ENCODE measurements at places on chromosomes 7 and 10. TPM values are rescaled to one million over a fixed set of nuclear protein-coding genes. Genes with fewer than 3 reads are reported as not detected.

DNA sequence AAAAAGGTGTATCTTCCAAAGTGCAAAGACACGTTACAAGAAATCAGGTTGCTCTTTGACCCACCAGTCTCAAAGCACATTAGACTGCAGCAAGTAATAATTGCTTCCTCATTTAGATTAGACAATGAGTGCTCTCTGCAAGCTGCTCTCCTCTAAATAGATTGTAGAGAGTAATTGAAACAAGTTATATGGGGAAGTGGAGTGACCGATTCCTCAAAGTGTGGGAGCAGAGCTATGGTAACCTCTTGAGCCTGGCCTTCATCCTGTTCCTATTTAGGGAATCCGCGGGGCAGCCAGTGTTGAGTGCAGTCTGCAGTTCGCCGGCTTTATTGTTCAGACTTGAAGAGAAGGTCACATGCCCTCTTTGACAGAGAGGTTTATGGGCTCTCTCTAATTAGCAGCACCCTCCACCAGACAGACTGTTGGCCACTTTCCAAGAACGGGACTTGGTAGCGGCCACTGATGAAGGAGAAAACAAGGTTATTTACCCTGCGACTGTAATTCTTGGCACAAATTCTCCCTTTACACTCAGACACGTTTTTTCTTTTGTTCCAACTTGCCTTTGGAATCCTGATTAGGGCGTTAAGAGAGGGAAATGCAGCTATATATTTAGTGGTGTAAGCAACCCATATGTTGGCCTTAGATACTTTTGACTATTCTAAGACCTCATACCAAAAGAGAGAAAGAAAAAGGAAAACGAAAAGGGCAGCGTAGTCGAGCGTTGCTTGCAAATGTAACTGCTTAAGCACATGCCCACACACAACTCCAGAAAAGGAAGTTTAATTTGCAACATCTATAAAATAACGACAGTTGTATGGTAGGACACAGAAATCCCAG lies 107.5 kb downstream of the REEP3 start:
- peak overlapping the region; percentile 85 for H3K4me3 ChIP-seq
- DNase-seq: peak; percentile 53
- peak overlapping the region; percentile 95 for H3K27ac ChIP-seq
- H3K27me3 ChIP-seq: no peaks in the 10 kb centered on the region

DNA sequence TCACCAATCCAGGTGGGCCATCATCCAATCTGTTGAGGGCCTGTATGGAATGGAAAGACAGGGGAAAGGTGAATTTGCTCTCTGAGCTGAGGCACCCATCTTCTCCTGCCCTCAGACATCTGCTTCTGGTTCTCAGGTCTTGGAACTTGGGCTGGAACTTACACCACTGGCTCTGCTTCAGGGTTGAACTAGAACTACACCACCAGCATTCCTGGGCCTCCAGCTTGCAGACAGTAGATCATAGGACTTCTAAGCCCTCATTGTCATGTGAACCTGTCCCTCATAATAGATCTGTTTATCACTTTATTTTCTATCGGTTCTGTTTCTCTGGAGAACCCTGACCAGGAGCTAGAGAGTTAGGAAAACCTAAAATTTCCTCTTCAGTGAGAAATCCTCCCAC lies 233.5 kb downstream of the CREB5 start:
- no peak overlapping the region for H3K27ac ChIP-seq
- H3K4me3 ChIP-seq: no peak overlapping the region
- H3K36me3 ChIP-seq: no peaks in the 10 kb centered on the region
- H3K27me3 ChIP-seq: no peaks in the 10 kb centered on the region
- H3K4me1 ChIP-seq: peaks cover 9% of the 10 kb centered on the region

GRCh38 chr10:123781956-123782500 lies 109.6 kb downstream of the CPXM2 start:
- no peak for DNase-seq
- no peaks in the 10 kb centered on the region for H3K36me3 ChIP-seq
- H3K4me1 ChIP-seq: peaks cover 14% of the 10 kb centered on the region

DNA sequence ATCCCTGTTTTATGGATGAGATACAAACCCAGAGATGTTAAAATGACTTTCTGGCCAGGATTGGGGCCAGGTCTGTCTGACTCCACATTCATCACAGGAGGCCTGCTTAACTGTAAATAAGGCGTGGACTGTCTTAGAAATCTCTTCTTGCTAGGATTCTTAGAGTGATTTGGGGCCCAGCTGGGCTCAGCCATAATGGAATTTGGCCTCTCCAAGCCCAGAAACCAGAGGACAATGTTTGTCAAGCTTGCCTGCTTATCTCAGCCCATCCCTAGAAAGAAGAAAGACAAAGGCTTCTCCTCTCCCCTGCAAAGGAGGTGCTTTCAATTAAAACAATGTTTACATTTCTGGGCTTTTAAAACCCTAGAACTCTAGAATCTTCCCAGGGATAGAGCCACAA lies 2.9 kb downstream of the HABP2 start:
- no peaks in the 10 kb centered on the region for H3K36me3 ChIP-seq
- no peak overlapping the region for H3K27ac ChIP-seq
- no peak for DNase-seq
- H3K4me1 ChIP-seq: peaks cover 2% of the 10 kb centered on the region

- H3K4me3 ChIP-seq: no peak overlapping the region
- no peaks in the 10 kb centered on the region for H3K27me3 ChIP-seq
- no peak overlapping the region for H3K27ac ChIP-seq
- DNase-seq: no peak
- no peaks in the 10 kb centered on the region for H3K4me1 ChIP-seq
Measured at GRCh38 chr7:684416-684815, 42.1 kb upstream of the DNAAF5 start.

GRCh38 chr7:20799566-20800366 lies 13.1 kb upstream of the SP8 start:
- peak overlapping the region; percentile 36 for H3K4me3 ChIP-seq
- no peak for DNase-seq
- H3K27me3 ChIP-seq: peaks cover 2% of the 10 kb centered on the region
- no peaks in the 10 kb centered on the region for H3K36me3 ChIP-seq

DNA sequence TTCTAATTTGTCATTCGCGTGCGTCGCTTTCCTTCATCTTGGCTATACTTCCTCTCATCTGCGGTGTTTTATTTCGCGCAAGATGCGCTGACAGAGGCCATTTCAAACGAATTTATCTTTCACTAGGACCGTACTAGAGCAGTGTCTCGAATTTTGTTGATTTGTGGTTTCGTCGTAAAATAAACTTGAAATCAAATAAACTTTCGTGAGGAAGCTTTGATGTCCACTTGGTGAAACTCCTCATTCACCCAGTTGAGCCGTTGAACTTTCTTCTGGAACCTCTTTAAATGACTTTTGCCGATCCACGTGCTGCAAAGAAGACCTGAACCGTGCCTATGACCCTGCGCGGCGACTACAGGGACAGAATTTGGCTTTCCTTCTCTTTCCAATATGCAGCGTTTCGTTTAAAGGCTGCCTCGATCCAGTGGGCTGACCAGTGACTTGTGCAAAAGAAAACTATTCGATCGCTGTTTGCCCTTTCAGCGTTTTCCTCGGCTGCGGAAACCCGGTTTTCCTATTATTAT lies 163.9 kb upstream of the PPP1R3A start:
- H3K36me3 ChIP-seq: no peaks in the 10 kb centered on the region
- no peak overlapping the region for H3K27ac ChIP-seq
- DNase-seq: no peak
- peaks cover 3% of the 10 kb centered on the region for H3K4me1 ChIP-seq
- H3K27me3 ChIP-seq: peaks cover 36% of the 10 kb centered on the region

DNA sequence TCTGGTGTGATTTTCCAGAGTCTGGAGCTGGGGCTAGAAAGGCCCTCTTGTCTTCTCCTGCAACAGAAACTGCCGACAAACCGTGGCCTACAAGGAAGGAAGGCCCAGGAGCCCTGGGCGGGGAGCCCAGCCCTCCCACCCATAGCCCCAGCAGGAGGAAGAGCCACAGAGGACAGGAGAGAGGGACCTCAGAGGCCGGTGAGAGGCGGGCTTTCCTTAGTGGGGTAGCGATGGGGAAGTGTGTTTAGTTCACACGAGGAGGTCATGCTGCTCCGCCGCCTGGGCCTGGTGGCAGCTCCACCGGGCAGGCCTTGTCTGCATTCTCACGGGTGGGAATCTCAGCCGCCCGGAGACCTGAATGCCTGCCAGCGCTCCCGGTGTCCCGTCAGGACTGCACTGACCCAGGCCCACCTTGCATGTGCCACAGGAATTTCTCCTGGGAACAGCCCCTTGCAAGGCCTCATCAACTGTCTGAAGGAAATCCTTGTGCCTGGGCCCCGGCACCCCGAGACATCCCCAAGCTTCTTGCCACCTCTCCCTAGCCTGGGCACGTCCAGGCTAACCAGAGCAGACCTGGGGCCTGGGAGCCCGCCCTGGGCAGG lies 50.9 kb downstream of the ZNF467 start:
- H3K4me1 ChIP-seq: no peaks in the 10 kb centered on the region
- H3K4me3 ChIP-seq: no peak overlapping the region
- no peak overlapping the region for H3K27ac ChIP-seq
- no peaks in the 10 kb centered on the region for H3K27me3 ChIP-seq

DNA sequence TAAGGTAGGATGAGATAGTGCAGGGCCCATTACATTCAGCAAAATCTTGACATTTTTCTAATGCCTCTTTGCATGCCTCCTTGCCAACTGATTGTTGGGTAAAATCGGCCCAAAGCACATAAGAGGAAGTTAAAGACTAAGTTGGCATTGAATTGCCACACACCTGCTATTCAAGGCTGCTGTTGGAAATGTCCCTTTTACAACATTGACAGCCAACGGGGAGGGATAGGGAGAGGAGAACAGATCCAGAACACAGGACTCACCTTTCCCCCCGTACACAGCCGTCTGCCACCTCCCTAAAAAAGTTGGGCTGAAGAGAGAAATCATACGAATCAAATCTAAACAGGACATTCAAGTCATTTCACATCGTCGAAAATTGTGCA lies 695 bp downstream of the FAM237B start:
- no peak for DNase-seq
- H3K27ac ChIP-seq: no peak overlapping the region
- H3K4me3 ChIP-seq: peak overlapping the region; percentile 59
- H3K27me3 ChIP-seq: peaks cover 30% of the 10 kb centered on the region
- H3K36me3 ChIP-seq: no peaks in the 10 kb centered on the region

Gene CALML5
- not detected for total RNA-seq

GRCh38 chr10:44949915-44950314 lies 9.7 kb upstream of the RASSF4 start:
- peaks cover 20% of the 10 kb centered on the region for H3K36me3 ChIP-seq
- no peak overlapping the region for H3K27ac ChIP-seq
- no peak overlapping the region for H3K4me3 ChIP-seq
- no peaks in the 10 kb centered on the region for H3K27me3 ChIP-seq
- peaks cover 7% of the 10 kb centered on the region for H3K4me1 ChIP-seq

DNA sequence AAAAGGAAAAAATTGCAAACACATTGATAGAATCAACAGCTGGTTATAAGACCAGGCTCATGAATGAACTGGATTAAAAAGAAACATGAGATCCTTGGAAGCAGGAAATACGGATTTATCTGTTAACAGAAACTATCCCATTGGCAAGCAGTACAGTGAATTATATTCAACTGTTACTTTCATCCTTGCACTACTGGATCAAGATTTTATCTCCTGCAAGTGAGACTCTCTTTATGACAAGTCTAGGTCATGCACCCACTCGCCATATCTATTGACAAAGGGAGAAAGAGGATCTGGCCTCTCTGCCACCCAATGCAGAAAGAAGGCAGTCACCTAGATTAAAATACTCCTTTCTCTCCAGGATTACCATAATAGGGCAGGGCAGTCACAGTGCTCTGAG lies 41.4 kb downstream of the CSTF2T start:
- no peak for DNase-seq
- H3K27ac ChIP-seq: no peak overlapping the region
- H3K4me3 ChIP-seq: no peak overlapping the region
- H3K36me3 ChIP-seq: no peaks in the 10 kb centered on the region

Gene LIPK
- not detected for total RNA-seq

Gene FGFR2
- total RNA-seq: 135 TPM

DNA sequence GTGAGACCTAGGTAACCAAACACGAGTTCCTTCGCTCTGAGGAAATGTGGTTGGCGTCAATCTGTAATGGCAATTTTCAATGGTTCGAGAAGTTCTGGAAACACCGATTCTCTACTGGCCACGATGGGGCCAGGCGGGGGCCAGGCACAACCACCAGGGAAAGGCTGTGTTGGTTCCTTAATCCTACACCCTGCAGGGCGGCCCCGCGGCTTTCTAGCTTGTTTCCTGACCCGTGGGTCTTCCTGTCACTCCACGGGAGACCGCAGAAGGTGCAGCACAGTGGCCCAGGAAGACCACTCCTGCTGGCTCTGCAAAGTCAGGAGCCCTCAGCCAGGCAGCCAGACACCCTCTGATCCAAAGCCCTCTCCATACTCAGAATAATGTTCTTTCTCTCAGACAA lies 113.4 kb downstream of the FGFR2 start:
- H3K4me1 ChIP-seq: no peaks in the 10 kb centered on the region
- H3K4me3 ChIP-seq: no peak overlapping the region
- no peak overlapping the region for H3K27ac ChIP-seq
- peaks cover 69% of the 10 kb centered on the region for H3K36me3 ChIP-seq

DNA sequence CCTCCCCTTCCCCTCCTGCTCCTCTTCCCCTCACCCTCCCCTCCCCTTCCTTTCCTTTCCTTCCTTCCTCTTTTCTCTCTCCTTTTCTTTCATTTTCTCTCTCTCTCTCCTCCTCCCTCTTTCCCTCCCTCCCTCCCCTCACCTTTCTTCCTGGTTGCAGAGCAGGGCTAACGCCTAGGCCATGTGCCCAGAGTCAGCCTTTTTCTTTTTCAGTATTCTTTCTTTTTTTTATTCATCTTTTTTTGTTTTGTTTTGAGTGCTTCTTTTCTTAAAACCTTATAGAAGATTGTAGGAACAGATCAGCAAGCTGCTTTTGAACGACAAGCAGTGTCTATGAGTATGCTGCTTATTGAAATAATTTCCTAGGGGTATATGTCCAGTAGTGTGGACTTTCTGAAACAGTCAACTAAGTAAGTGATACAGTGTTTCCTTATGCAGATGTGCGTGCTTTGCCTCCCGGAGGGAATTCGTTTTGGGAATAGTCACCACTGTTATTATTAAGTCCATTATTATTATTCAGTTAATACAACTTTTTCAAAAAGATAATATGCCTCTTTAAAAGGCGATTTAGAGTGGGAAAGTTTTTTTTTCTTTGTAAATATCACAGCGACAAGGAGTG lies 219.2 kb downstream of the CAMK1D start:
- H3K4me3 ChIP-seq: no peak overlapping the region
- DNase-seq: no peak
- H3K27ac ChIP-seq: no peak overlapping the region
- H3K4me1 ChIP-seq: no peaks in the 10 kb centered on the region
- no peaks in the 10 kb centered on the region for H3K27me3 ChIP-seq

Gene HTR7
- total RNA-seq: 20.2 TPM
